ENCODE measurements at places on chromosomes 13 and 19.

GRCh38 chr19:16541526-16542044, 652 bp downstream of the CHERP start:
- no peak for DNase-seq

GRCh38 chr19:53596056-53596455, 35.7 kb upstream of the DPRX start:
- no peak for DNase-seq

GRCh38 chr13:27924529-27925141, 4.8 kb downstream of the PDX1 start:
- no peak for DNase-seq

GRCh38 chr19:45778010-45778661, 4.2 kb downstream of the DMPK start:
- no peak for DNase-seq

All from T-helper 9 cell (primary cell).